ENCODE measurements at places on chromosomes 7 and 10.
A peak's percentile ranks its signal among the peaks of the same experiment; 100 is the strongest.

- H3K36me3 ChIP-seq = no peaks in the 10 kb centered on the region
- no peaks in the 10 kb centered on the region for H3K4me1 ChIP-seq
- peaks cover 39% of the 10 kb centered on the region for H3K27me3 ChIP-seq
These were observed 7.4 kb upstream of the PTPRN2 start for GRCh38 chr7:158595068-158595467.

GRCh38 chr10:132468216-132468615, 69.4 kb upstream of the INPP5A start:
- no peaks in the 10 kb centered on the region for H3K36me3 ChIP-seq
- H3K27me3 ChIP-seq = no peaks in the 10 kb centered on the region
- H3K4me3 ChIP-seq = no peak overlapping the region
- H3K4me1 ChIP-seq = no peaks in the 10 kb centered on the region
- DNase-seq = no peak

- H3K4me1 ChIP-seq = peaks cover 40% of the 10 kb centered on the region
- DNase-seq = peak; percentile 33
- peak overlapping the region; percentile 76 for H3K4me3 ChIP-seq
- no peaks in the 10 kb centered on the region for H3K36me3 ChIP-seq
These were observed 1.2 kb downstream of the DLG5 start for GRCh38 chr10:77925410-77925794.

GRCh38 chr7:129702316-129702715, 90.8 kb downstream of the NRF1 start:
- H3K27me3 ChIP-seq = no peaks in the 10 kb centered on the region
- 0 out of 2 replicates have a peak, but pooled peaks cover 3% of the 10 kb centered on the region for H3K36me3 ChIP-seq
- H3K4me3 ChIP-seq = no peak overlapping the region
- DNase-seq = no peak
- peaks cover 16% of the 10 kb centered on the region for H3K4me1 ChIP-seq

GRCh38 chr7:70523249-70523988, 608.5 kb upstream of the GALNT17 start:
- H3K27me3 ChIP-seq = no peaks in the 10 kb centered on the region
- H3K4me3 ChIP-seq = no peak overlapping the region
- no peaks in the 10 kb centered on the region for H3K36me3 ChIP-seq
- no peaks in the 10 kb centered on the region for H3K4me1 ChIP-seq

- peak overlapping the region; percentile 57 for H3K27ac ChIP-seq
- H3K4me3 ChIP-seq = peak overlapping the region; percentile 57
- DNase-seq = peak; percentile 85
- H3K36me3 ChIP-seq = no peaks in the 10 kb centered on the region
- H3K27me3 ChIP-seq = no peaks in the 10 kb centered on the region
- H3K4me1 ChIP-seq = peaks cover 34% of the 10 kb centered on the region
These were observed 780 bp downstream of the PLEKHA8 start for GRCh38 chr7:30028749-30029635.

- no peaks in the 10 kb centered on the region for H3K27me3 ChIP-seq
- no peak overlapping the region for H3K4me3 ChIP-seq
- no peaks in the 10 kb centered on the region for H3K4me1 ChIP-seq
- H3K27ac ChIP-seq = no peak overlapping the region
- DNase-seq = no peak
- H3K36me3 ChIP-seq = no peaks in the 10 kb centered on the region
These were observed 100.4 kb downstream of the TCERG1L start for GRCh38 chr10:131211146-131211545.

- no peaks in the 10 kb centered on the region for H3K4me1 ChIP-seq
- H3K27ac ChIP-seq = no peak overlapping the region
- DNase-seq = no peak
- no peaks in the 10 kb centered on the region for H3K36me3 ChIP-seq
- no peak overlapping the region for H3K4me3 ChIP-seq
These were observed 154.0 kb upstream of the MKI67 start for GRCh38 chr10:128280271-128280670.

All from GM23338 (cell line).